NCI-H2081 (cell line): ENCODE measurements at places on chromosomes 2 and 18.

- peak; percentile 96 for DNase-seq
Measured at GRCh38 chr2:216539791-216540241, 41.2 kb downstream of the RPL37A start.

- no peak for DNase-seq
Measured at GRCh38 chr18:22872900-22873537, 60.1 kb upstream of the RBBP8 start.

DNA sequence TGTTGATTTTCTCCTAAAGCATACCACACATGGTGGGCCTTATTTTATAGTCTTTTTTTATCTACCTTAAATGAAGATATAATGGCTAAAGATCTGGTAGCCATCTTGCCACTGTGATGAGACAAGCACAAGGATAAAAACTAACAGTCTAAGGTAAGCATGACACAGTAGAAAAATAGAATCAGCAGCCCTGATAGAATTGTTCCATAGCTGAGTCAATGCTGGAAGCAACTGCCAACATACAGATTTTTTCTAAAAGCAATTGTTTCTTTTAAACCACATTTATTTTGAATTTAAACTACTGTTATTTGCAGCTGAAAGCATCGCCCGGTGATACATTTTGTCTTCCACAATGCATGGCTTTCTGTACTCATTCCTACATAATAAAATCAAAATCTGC lies 1091.5 kb upstream of the CHAC2 start:
- no peak for DNase-seq

GRCh38 chr2:61736953-61737352 lies 116.9 kb downstream of the FAM161A start:
- no peak for DNase-seq

- no peak for DNase-seq
Measured at GRCh38 chr2:83993873-83994632, 465.0 kb downstream of the SUCLG1 start.

DNA sequence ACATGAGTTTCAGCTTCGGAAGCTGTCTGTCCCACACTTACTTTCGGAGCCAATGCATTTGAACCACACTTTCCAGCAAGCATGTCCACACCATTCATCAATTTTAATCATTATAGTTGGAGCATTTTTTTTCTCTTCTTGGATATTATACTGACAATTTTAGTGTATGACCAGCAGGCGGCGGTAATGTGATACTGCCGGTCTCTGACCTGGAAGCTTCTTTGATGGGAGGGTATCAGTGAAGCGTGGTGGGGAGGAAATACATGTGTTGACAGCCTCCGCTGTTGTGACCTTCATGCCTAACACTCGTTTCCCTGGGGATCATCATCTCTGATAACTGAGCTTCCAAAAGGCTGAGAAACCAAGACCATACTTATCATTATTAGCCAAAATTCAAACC lies 231.7 kb downstream of the GBX2 start:
- no peak for DNase-seq

DNA sequence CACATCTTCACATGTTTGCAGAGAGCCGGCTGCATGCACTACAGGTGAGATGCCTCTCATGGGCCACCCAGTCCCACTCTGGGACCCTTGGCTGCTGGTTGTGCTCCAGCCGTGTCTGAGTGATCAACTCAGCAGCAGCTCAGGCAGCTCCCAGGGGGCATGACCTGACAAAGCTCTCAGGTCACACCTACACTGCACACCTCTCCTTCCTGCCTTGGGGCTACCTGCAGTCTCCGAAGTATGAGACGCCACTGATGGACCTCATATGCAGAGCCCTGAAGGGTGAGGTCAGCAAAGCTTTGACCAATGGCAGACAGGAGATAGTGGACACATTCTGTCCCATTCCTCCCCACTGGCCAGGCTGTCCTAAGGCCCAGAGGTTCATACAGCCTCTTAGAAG lies 51.4 kb downstream of the LBH start:
- DNase-seq = no peak

- no peak for DNase-seq
Measured at GRCh38 chr2:241036964-241037421, 38.6 kb downstream of the SNED1 start.

DNA sequence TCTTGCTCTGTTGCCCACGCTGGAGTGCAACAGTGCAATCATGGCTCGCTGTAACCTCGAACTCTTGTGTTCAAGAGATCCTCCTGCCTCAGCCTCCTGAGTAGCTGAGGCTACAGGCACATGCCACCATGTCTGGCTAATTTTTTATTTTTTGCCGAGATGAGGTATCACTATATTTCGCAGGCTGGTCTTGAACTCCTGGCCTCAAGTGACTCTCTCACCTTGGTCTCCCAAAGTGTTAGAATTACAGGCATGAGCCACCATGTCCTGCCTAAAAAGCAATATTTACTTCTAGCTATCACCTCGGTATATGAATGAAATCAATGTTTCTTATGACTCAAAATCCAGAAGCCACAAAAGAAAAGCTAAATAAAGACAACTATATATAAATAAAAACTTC lies 2.2 kb downstream of the BUB1 start:
- no peak for DNase-seq

- no peak for DNase-seq
Measured at GRCh38 chr2:118913803-118914645, 28.0 kb upstream of the MARCO start.

DNA sequence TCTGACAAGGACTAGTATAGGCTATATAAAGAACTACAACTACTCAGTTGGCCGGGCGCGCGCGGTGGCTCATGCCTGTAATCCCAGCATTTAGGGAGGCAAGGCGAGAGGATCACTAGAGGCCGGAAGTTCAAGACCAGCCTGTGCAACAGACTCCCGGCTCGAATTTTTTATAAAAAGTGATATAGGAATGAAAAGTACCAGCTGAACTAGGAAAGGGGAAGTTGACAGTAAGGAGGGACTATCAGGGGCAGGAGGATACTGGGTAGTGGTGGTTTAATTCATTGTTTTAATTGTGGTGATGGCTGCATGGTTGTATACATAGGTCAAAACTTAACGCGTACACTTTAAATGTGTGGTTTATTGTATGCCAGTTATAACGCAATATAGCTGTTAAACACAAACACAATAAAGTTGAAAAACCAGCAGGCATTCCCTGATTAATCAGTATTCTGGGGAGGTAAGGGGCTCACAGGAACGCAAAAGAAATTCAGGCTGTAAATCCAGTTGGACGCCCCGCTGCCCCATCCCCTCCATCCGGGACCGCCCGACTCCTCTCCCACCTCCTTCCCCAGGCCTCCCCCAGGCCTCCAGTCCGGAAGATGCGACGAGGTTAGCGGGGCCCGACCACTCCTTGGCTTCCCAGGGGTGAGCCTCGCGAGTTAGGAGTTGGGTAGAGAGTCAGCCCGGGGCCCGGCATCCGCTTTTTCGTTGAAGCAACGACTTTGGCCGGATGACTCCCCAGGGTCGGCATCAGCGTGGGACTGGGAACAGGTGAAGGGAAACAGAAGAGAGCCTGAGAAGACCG lies 746 bp upstream of the POLR1B start:
- DNase-seq = peak; percentile 87

DNA sequence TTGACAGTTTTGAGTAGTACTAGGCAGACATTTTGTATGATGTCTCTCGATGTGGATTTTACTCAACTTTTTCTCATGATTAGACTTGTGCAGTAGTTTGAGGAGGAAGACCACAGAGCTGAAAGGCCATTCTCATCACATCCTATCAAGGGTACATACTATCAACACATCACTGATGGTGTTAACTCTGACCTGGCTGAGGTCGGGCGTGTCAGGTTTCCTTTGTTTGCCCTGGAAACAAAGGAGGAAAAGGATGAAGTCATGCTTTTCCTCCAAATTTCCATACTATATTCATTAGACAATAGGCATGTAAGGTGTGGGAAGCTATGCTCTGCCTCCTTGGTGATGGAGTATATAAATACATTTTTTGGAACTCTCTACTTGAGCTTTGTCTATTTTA lies 211.1 kb downstream of the DSEL start:
- no peak for DNase-seq

GRCh38 chr2:16167451-16167861 lies 227.1 kb downstream of the MYCN start:
- DNase-seq = no peak

DNA sequence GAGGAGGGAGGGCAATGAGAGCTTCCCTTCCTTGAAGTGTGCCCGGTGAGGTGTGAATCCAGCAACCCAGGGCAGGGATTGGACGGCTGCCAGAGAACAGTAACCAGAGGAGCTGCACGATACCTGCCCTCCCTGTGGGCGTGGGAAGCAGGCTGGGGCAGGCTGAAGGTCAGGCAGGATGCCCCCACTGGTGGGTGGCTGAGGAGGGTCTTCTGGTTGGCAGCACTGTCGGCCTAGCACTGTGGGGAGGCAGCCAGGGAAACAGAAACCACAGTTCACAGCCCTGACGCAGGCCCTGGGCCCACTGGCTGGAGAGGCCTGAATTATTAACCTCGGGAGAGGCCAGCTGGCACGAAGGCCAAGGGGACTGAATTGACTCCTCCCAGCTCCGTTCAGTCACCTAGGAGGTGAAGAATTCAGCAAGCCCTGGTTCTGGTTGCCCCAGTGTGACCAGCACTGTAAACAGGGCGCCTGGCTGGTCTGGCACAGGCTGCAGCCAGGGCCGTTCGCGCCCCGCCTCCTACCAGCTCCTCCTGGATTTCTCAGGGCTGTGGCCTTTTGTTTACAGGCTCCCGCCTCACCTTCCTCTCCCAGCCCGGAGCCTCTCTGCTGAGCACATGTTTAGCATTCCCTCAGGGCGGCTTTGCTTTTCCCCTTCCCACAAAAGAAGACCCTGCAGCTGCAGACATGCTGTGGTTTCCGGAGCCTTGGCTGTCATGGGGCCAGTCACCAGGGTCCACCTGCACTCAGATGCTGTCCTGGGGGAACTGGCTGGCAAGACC lies 97.8 kb downstream of the B3GNT2 start:
- DNase-seq = peak; percentile 23

DNA sequence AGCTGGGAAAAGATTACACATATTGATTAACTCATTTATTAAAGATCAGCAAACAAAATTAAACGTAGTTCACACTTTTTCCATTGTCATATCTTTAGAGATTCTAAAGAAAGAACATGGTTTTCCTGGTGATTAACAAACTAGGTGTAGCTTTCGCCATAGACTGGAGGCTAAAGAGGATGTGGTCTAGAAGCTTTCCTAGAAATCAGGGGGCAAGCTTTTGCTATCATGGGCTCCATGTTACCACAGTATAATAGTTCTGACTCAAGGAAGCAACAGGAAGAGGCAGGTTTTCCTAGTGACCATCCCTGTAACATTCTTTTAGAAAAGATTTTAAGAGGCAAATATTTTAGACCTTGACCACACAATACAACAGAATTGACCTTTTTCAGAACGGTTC lies 232.7 kb downstream of the METTL4 start:
- DNase-seq = no peak

DNA sequence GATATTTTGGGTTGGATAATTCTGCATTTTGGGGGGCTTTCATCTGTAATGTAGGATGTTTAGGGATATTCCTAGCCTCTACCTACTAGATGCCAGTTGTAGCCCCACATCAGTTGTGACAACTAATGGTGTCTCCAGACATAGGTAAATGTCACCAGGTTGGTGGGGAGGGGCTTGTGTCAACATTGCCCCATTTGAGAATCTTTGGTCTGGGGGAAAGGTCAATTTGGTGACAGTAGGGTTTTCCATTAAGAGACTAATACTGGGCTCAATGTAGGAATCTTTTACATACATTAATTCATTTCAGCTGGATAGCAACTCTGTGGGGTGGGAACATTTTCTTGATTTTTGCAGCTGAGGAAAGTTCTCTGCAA lies 6.6 kb upstream of the AFTPH start:
- no peak for DNase-seq

- no peak for DNase-seq
Measured at GRCh38 chr2:55581435-55581834, 36.0 kb downstream of the PPP4R3B start.

GRCh38 chr2:11631462-11631861 lies 38.5 kb downstream of the NTSR2 start:
- no peak for DNase-seq

DNA sequence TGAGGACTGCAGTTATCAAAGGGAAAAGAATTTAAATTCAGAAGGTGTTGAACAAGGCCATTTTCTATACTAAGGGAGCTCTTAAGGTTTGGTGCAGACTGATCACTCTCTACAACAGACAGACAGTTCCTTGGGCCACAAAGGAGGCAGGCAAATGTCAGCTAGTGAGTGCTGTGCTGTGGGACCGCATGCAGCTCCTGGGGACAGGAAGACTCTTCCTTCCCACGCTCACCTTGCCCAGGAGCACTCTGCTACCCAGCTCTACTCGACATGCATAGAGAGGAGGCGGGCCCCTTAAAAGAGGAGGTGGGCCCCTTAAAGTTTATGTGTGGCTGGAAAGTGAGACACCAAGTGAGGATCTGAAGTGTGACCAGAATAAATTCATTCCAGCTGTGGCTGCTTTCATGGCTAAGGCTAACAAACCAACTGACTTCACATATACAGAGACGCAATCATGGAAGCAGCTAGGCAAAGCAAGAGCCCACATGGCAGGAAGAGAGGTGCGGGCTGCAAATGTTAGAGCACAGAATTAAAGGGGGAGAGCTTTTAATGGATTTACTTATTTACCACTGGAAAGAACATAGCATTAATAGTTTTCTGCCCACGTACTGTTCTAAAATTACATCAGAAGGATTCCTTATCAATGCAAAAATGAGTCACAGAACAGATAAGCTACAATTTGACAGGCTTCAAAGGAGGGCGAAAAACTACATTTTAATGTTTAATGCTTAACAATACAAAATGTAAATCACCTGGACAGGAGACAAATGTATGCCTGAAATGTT lies 101.4 kb upstream of the RNU4ATAC start:
- DNase-seq = no peak

GRCh38 chr2:201273330-201273983 lies 13.1 kb downstream of the CASP8 start:
- no peak for DNase-seq

- no peak for DNase-seq
Measured at GRCh38 chr2:207264310-207264709, 98.6 kb upstream of the KLF7 start.

DNA sequence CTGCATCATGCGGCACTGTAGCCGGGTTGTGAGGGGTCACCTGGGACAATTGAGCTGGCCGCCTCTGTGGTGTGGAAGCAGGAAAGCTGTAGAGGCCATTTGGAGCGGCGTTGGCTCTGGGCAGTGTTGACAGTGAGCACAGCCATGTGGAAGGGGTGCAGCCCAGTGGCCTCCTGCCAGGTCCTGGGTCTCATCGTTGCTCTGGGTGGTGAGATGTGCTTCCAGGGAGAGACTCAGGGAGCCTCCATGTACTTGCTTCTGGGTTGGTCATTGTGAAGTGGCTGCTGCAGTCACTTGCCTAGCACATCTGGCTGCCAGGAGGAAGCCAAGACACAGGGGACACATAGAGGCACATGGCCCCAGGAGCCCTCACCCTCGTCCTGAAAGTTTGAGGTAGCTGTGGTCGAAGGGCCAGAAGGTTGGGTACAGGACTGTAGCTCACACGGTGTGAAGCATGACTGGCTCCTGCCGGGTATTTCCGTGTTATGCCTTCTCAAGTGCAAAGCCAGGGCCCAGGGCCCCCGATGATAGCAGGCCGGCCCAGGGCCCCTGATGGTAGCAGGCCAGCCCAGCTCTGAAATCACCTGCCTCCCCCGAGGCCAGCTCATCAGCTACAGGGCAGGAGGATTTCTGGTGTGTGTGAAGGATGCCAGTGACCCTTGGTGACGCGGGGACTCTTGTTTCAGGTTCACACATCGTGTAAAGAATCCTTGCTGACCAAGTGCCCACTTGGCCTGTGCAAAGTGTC lies 82.6 kb downstream of the DGKD start:
- DNase-seq = no peak
